BJ (cell line): ENCODE measurements at places on chromosomes 3 and 15. TPM values are rescaled to one million over a fixed set of nuclear protein-coding genes. Genes with fewer than 3 reads are reported as not detected.

DNA sequence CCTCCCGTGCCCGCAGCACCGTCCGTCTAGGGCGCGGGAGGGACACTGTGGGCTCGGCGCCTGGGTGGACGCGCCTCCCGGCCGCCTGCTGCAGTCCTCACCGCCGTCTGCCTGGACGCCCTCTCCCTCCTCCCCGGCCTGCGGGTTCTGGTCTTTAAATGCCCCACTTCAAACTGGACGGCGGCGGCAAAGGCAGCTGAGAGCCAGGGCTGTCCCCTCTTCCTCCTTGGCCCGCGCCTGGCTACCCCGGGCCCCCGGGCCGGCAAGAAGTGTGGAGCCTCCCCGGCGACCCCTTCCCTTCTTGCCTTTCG lies 426 bp downstream of the CBLB start:
- no peak for DNase-seq

DNA sequence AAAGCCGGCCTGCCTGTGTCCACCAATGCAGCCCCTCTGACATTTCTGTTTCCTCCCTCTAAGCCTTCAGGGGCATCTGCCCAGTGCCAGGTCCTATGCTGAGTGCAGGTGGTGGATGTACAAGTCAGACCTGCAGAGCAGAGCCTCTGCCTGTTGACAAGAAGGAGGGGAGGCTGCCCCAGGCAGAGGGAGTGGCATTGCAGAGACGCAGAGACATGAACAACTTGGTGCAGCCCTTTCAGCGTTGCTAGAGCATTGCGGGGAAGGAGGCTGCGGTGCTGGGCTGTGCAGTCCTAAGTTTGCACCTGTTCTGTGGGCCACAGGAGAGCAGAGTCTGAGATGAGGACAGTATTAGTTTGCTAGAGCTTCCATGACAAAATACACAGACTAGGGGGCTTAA lies 65.2 kb downstream of the LSM3 start:
- DNase-seq: no peak

DNA sequence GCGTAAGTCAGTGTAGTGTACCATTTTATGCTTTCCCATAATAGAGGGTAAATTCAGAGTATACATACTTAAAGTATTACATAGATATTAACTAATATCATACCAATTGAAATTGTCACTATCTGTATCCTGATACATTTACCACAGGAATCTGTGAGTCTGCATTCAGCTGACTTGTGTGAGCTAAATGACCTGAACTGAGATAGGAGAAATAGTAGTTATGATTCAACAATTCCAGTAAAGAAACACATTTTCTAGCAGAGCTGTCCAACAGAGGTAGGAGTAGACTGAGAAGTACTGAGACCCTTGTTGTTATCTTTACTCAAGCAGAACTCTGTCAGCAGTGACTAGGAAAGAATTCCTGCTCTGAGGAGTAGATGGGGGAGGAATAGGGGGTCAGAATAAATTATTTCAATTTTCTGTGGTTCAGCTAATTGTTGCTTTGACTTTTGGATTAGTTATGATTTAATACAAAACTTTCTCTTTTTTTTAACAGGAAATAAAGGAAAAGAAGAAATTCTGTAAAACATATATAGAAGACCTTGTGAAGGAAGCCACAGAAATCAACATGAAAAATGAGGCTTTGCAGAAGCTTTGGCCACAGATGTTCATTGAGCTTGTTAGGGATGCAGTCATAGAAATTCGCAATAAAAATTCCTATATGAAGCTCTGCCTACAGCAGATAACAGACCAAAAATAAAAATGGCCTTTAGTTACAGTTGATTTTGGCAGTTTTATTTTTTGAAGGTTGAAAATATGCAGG lies 66.2 kb upstream of the THSD4 start:
- peak; percentile 69 for DNase-seq

- peak; percentile 48 for DNase-seq
These were observed 71.9 kb downstream of the MGLL start for GRCh38 chr3:127750226-127751031.

GRCh38 chr3:171417137-171417536 lies 43.1 kb downstream of the TNIK start:
- DNase-seq: no peak

GRCh38 chr15:92788196-92788595 lies 111.9 kb upstream of the CHD2 start:
- no peak for DNase-seq

GRCh38 chr3:133469140-133469731 lies 69.4 kb downstream of the BFSP2 start:
- DNase-seq: no peak

DNA sequence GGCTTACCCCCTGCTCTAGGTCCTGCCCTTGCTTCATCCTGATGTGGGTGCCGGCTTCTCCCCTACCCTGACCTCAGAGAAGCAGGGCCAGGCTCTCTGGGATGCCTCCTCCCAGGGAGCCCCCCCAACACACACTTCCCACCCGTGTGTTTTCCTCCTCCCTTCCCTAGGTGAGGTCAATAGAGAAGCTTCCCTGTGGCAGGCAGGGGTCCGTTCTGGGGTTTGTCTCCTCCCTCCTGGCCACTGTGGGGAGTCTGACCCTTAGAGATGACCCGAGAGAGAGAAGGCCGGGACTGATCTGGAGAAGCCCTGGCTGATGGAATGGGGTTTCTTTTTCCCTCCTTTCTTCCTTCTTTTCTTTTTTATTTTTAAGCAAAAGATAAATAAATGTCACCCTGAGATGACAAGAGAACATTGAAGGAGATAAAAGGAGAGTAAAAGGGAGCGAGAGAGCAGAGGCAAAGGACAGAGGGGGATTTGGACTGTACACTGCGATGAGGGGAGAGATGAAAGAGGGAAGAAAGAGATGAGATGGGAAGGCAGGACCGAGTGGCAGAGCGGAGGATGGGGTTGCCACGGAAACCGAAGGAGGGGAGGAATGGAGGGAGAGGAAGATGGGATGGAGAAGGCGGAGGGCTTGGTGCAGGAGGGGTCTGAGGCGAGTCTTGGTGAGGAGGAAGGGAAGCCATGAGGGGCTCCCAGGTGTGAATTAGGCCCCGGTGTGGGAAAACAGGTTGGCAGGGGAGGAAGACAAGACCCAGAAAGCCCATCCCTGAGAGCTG lies 48.4 kb downstream of the IDH2 start:
- DNase-seq: no peak

- no peak for DNase-seq
These were observed 56.6 kb upstream of the FAM3D start for GRCh38 chr3:58723173-58723572.

- DNase-seq: no peak
These were observed 30.3 kb downstream of the ARL14 start for GRCh38 chr3:160707187-160707794.

DNA sequence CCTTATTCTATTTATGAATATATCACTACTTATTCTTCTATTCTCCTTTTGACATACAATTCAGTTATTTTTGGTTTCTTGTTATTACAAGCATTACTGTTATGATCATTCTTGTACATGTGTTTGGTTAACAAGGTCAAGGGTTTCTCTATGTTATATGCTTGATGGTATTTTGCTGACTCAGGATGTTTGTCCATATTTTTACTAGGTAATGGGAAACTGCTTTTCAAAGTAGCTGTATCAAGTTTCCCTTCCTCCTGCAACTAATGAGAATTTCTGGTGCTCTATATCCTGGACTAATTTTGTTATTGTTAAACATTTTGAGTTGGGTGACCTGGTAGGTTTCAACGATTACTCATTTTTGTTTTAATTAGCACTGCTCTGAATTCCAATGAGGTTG lies 841.0 kb downstream of the OTOL1 start:
- DNase-seq: no peak

- peak; percentile 54 for DNase-seq
These were observed 12.4 kb upstream of the NFKBIZ start for GRCh38 chr3:101836652-101837598.

DNA sequence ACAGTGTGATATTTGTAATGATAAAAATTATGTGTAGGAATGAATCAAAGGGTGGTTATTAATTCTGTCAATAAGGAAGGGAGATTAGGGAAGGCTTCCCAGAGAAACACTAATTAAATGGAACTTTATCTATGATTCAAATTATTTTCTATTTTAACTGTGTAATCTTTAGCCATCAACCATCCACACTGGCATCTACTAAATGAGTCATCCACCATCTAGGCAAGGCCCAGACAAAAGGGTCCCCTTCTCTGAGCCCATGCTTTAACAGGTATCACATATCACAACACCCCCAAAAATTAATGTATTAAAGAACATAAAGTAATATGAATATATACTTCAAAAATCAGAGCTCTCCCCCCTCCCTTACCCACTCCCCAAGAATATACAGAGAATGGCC lies 19.9 kb upstream of the TPM1 start:
- DNase-seq: no peak

DNA sequence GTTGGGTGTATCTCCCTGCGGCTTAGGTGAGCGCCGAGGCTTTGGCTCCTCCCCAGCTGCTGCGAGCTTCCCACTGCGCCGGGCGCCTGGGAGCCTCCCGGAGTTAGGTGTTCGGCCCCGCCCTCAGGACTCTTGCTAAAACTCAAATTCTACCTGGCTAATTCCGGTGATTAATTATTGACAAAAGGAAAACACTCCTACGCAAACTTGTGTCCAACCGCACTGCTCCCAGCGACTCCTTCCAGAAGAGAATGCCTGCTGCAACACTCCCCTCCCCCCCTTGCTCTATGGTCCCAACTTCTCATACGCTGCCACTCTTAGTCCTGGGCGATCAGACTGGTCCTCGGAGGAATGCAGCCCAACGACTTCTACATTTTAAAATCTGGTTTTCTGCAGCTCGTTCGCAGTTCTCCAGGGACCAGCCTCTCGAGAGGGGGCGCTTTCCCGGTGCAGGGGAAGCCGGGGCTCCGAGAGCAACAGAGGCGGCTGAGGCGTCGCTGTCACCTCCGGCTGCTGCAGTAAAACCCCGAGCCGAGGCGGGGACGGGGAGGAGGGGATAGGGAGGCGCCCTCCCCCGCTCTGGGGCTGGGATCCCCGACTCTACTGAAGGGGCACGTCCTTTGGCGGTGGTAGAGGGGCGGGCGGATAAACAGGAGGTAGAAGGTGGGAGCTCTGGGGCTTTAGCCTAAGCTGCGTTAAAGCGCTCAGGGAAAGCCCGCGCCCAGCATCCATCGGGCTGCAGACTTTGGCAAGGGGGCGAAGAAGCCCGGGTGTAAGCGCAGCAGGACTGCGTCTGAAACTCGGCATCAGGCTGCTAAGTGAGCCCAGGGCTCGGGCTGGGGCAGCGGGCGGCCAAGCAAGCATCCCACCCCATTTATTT lies at the start of gene SPTSSB:
Gene SPTSSB, minus strand, starts transcription at position 77 of the 880 bp plus-strand sequence. CDS start 25,194 bp downstream, outside the sequence.
- no peak for DNase-seq

GRCh38 chr3:31571325-31571724 lies 38.6 kb downstream of the STT3B start:
- DNase-seq: no peak

DNA sequence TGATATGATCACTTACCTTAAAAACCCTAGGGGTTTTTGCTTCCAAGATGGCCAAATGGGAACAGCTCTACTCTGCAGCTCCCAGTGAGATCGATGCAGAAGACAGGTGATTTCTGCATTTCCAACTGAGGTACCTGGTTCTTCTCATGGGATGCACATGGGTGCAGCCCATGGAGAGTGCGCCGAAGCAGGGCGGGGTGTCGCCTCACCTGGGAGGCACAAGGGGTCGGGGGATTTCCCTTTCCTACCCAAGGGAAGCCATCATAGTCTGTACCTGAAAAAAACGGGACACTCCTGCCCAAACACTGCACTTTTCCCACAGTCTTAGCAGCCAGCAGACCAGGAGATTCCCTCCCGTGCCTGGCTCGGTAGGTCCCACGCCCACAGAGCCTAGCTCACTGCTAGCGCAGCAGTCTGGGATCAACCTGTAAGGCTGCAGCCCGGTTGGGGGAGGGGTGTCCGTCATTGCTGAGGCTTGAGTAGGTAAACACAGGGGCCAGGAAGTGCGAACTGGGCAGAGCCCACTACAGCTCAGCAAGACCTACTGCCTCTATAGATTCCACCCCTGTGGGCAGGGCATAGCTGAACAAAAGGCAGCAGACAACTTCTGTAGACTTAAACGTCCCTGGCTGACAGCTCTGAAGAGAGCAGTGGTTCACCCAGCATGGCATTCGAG lies 78.6 kb downstream of the CTNNB1 start:
- no peak for DNase-seq

DNA sequence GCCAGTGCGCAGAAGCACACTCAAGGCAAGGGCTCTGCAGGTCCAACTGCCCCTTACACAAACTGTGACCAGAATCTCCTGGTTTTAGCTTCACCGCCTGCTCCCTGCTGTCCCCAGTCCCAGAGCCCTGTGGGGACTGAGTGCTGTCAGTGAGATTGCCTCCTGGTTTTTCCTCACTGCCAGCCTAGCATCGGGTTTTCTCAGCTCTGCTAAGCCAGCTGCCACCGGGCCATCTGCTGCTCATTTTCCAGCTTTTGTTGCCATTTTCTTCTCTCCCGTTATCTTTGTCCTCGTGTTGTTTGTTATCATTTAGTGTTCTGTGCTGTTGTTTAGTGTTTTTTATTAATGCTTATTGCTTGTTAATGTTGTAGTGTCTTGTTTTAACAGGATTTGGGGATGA lies 79.5 kb upstream of the BLM start:
- no peak for DNase-seq

DNA sequence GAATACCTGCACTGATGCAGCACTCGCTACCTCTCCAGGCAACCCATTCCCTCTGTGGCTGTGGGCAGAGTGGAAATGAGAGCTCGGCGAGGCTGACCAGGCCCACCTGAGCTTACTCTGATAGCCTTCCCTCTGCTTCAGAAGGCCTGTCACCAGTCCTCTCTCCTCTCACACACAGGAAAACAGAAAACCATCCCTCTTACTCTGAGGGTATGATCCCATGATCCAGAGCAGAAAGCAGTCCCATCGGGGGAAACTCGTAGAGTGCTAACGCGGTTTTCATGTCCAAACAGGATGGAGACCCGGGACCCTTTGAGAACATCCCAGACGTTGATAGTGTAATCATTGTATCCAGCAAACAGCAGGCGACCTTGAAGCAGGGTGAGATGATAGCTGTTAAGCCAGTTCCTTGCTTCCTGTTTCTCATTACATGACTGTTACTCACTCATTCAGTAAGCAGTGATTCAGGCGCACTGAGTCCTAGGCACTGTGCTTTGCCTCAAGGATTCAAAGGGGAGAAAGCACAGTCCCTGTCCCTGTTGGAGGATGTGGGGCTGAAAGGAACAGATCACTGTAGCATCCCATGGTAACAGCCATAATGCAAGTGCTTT lies 11.8 kb upstream of the BCL2L10 start:
- DNase-seq: no peak

- no peak for DNase-seq
These were observed 7.0 kb downstream of the GPR160 start for GRCh38 chr3:170044795-170045244.

- DNase-seq: no peak
These were observed 34.3 kb downstream of the DNAJB8 start for GRCh38 chr3:128432301-128432970.

RETNLB gene
- polyA plus RNA-seq: not detected in 2 replicates

ZNF80 gene
- not detected in 2 replicates for polyA plus RNA-seq

CLEC3B gene
- 18.2 and 22.3 TPM in 2 replicates for polyA plus RNA-seq

JMJD7 gene
- 2.8 and 3.4 TPM in 2 replicates for polyA plus RNA-seq

MORC1 gene
- polyA plus RNA-seq: not detected in 2 replicates

ARID3B gene
- 1.2 and 1.5 TPM in 2 replicates for polyA plus RNA-seq
